ENCODE measurements at places on chromosomes 6 and 20.
A peak's percentile ranks its signal among the peaks of the same experiment; 100 is the strongest.

DNA sequence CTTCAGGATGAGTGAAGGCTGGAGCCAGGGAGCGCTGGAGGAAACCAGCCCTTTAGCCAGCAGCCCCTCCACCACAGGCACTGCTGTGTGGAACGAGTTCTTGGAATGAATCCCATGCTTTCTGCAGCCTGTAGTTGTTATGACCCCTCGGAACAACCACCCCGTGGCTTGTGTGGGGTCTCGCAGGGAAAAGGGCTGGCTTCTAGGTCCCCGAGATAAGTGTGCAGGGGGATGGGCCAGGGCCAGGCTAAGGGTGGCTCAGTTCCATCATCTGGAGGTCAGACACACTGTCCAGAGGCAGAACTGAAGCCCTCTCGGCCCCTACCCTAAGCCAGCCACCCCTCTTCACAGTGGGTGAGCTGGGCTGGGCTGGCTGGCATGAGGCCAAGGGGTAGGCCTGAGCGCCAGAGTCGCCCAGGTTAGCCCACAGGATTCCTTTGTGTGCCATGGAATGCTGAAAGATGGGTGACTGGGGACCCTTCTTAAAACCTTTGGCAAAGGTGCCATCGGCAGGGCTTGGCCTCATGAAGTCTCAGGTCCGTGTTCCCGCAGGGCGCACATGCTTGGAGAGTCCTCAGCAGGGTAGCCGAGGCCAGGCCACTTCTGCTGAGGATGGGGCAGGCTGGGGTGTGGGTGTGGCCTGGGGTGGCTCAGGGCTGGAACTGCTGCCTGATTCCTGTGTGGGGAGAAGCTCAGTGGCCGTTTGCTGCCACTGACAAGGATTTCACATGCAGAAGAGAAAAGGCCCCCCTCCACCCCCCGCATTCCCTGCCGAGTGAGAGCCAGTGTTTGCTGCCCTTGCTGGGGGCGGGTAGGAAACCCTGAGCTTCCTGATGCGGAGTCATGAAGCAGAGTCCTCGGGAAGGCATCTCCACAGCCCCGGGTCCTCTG is 24.6 kb downstream of the SPATA2 start:
- no peak for DNase-seq

DNA sequence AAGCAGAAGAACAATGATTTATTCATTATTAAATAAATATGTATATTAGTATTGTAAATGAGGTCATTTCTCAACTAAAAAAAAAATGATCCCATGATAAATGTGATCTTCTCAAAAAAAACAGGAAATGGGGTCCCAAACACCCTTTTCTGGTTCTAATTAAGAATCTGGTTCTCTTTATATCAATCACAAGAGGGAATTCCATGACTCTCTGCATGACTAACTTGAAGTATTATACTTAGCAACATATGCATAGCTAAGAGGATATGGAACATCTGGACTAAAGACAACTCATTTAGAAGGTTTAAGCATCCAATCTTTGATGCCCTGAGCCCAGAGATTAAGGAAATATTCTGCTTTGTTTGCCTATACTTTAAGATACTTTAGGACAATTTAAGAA is 89.7 kb upstream of the EMILIN3 start:
- DNase-seq = no peak

- no peak for DNase-seq
These were observed 148.7 kb upstream of the PHACTR3 start for GRCh38 chr20:59455402-59456341.

- no peak for DNase-seq
These were observed 8.9 kb downstream of the UTRN start for GRCh38 chr6:144294016-144294415.

GRCh38 chr20:22908437-22908836 is 126.7 kb upstream of the SSTR4 start:
- no peak for DNase-seq

DNA sequence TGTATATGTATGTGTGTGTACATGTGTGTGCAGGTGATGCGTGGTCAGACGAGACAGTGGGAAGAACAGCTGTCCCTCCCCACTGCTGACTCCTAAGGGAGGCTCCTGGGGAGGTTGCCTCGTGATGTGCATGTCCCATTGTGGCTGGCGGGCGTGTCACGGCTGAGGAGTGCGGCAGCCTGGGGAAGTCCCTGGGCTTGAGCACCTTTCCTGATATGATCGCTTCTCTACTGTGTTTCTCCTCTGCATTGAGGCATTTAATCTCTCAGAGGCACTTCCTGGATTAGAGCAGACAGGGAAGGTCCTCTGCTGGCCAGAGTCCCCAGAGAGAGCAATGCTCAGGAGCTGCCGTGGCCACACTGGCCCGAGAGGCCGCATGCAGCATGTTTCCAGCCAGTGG is 11.4 kb downstream of the NPBWR2 start:
- no peak for DNase-seq

DNA sequence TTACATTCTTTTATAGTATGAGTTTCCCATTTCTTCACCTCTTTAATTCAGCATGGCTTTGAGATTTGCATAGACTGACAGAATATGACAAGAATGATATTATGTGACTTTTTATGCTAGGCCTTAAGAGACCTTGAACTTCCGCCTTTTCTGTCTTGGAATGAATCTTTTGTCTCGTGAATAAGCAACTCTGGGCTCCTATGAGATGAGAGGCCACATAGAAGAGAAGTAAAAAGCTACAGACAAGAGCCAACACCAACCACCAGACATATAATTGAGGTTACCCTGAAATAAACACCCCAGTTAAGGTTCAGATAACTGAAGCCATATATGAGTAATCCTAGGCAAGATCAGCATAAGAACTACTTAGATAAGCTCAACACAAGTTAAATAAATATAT is 600.8 kb downstream of the MEI4 start:
- no peak for DNase-seq

- peak; percentile 29 for DNase-seq
These were observed 799 bp upstream of the ME1 start for GRCh38 chr6:83431545-83432155.

DNA sequence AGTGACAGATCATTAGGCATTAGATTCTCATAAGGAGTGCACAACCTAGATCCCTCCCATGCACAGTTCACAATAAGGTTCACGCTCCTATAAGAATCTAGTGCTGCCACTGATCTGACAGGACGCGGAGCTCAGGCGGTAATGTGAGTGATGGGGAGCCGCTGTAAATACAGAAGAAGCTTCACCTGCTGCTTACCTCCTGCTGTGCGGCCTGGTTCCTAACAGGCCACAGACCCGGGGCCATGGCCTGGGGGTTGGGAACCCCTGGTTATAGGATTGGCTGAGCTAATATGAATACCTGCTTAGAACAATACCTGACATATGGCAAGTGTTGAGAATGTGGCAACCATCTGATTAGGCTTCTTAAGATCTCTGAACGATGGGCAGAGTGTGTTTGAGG is 2.4 kb downstream of the PNPLA1 start:
- no peak for DNase-seq

- no peak for DNase-seq
These were observed 308.5 kb upstream of the POU3F2 start for GRCh38 chr6:98525860-98526259.

- DNase-seq = no peak
These were observed 24.6 kb upstream of the CLIC5 start for GRCh38 chr6:46040288-46040687.

DNA sequence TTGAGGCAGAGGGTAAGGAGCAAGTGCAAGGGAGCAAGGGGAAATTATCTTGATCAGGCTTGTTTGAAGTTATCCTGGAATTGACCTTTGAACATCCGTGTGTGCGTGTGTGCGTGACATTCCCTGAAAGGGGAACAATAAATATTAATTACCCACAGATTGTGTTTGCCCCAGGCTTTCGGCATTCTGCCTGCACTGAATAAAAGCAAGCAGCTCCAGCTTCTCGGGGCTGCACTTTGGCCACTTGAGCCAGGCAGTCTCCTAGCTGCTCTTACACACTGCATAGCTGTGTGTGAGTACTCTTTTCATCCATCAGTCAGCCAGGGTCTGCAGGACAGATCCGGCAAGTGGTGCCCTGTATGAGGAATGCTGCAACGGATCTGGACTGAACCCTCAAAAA is 107.7 kb upstream of the BTN3A2 start:
- no peak for DNase-seq

DNA sequence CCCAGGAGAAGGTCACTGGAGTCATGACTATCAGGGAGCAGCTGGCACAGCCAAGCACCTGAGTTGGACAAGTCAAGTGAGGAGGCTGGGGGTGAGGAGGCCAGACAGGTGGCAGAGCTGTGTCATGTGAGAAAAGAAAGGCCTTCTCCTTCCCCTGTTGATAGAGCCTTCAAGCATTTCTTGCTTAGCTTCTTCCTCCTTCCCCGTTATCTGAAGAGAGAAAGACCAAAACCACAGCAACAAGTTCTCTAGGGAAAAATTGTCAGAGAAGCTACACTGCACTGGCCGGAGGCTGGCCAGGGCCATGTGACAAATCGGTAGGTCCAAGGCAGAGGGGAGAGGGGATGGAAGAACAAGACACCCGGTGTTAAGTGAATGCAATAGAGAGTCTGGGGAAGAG is 202.1 kb upstream of the PRDM1 start:
- no peak for DNase-seq

DNA sequence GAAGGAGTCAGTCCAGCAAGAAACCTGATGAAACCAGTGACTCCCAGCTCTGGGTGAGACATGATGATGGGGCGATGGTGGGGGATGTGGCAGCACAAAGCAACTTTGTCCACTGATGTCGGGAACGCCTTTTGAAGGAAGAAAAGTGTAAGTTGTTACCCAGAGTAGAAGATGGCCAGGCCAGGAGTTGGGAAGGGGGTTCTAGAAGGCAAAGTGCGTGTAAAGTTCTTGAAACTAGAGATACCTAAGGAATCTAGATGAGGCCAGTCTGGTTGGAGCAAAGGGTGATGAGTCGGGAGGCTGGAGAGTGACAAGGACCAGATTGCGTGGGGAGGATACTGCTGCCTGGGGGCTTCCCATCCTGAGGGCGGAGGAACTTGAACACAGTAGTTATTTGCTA is 117.0 kb downstream of the PHACTR3 start:
- no peak for DNase-seq

GRCh38 chr20:6265204-6265904 is 142.5 kb upstream of the FERMT1 start:
- no peak for DNase-seq

DNA sequence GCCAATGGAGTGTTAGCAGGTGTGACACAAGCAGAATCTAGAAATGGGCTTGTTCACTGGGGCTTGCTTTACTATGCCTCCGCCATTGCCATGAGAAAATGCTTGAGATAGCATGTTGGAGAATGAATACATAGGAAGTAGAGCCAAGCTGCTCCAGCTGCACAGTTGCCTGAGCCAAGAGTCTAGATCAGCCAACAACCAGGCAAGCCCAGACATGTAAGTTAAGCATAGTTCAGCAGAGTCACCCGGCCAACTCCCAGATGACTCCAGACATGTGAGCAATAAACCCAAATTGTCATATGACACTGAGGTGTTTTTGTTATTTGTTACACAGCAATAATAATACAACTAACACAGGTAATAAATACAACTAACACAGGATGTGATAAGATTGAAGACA is 167.9 kb downstream of the HAO1 start:
- no peak for DNase-seq

GRCh38 chr20:7571101-7571500 is 369.2 kb downstream of the HAO1 start:
- no peak for DNase-seq

DNA sequence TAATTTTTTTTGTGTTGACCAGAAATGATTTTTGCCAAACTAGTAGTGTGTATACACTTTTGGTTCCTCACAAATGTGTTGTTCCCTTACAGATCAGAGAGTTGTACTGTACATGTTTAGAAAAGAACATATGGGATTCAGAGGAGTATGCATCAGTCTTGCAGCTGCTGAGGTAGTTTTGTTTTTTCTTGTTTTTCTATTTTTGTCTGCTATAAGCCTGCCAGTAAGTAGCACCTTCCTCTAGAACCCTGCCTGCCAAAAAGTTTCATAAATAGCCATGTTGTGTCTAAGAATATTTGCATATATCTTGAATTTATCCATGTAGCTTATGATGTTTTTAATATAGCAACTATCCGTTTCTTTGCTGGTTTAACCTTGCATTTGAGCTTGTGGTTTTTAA is 46.4 kb downstream of the ORC3 start:
- no peak for DNase-seq

DNA sequence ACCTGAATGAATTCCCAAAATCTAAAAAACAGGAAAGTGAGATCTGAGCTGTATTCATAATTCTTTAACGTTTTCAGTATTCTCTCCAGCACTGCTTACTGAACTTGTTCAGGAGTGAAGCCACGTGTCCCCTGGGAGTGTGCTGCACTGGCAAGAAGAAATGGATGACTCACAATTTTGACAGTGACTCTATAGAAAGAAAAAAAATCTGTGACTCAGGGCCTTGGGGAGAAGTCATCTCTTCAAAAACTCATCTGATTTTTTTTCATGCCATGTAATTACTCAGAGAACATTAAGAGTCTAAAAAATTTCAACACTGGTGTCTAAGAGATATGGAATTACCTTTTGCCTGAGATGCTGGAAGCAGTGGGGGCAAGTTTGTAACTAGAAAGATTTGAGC is 39.7 kb downstream of the ANKEF1 start:
- no peak for DNase-seq

- DNase-seq = peak; percentile 56
These were observed 2.8 kb upstream of the HTR1B start for GRCh38 chr6:77466055-77466450.

DNA sequence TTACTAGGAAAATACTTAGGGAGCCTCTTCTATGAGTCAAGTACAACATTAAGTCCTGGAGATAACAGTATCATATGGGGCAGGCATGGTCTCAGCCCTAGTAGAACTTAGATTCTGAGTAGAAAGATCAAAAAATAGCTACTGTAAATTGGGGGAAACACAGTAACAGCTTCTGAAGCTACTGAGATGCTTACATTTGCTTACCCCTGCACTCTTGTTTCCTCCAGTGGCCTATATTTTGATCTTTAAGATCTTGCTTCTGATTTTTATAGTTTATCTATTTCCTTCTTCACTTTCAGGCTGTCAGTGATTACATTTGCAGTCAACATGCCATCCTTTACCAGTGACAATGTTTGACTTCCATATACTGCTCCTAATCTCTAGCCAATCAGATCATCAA is 35.3 kb downstream of the HIVEP2 start:
- DNase-seq = no peak

GRCh38 chr6:18119236-18119635 is 3.2 kb downstream of the NHLRC1 start:
- no peak for DNase-seq

- DNase-seq = no peak
These were observed 32.7 kb upstream of the PROKR2 start for GRCh38 chr20:5349448-5349847.

- DNase-seq = no peak
These were observed 121.1 kb downstream of the TNFRSF21 start for GRCh38 chr6:47188588-47189021.

DNA sequence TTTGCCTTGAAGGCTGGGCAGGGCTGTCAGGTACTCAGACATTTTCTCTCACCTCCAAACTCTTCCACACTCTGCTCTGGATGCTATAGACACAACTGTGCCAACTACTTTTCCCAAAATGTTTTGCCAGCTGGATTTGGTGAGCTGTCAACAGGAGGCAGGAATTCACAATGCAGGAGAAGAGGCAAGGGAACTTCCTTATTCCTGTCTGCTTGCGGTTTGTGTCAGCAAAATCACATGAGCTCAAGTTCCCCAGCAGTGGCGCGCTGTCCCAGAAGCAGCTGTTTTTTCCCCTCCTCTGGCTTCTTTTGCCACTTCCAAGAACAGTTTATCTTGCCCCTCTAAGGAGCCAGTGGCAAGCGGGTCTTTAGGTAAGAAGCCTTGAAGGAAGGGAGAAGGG is 608.2 kb downstream of the PRKN start:
- DNase-seq = no peak

- DNase-seq = no peak
These were observed 9.8 kb upstream of the CGA start for GRCh38 chr6:87104667-87105066.

All from dorsolateral prefrontal cortex (tissue), 122 donors.